Mucosa of gallbladder (tissue), 1 donor: ENCODE measurements at places on chromosomes 12 and 14. TPM values are rescaled to one million over a fixed set of nuclear protein-coding genes. Genes with fewer than 3 reads are reported as not detected.

DNA sequence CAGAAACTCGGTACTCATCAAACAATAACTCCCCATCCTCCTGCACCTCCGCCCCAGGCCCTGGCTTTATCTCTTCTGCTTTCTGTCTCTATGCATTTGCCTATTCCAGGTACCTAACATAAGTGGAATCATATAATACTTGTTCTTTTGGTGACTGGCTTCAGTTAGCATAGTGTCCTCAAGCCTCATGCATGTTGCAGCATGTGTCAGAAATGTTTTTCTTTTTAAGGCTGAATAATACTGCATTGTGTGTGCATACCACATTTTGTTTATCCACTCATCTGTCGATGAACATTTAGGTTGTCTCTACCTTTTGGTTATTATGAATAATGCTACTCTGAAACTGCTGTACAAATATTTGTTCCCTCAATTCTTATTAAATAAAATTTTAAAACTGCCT is 117.1 kb downstream of the KICS2 start:
- DNase-seq: no peak

DNA sequence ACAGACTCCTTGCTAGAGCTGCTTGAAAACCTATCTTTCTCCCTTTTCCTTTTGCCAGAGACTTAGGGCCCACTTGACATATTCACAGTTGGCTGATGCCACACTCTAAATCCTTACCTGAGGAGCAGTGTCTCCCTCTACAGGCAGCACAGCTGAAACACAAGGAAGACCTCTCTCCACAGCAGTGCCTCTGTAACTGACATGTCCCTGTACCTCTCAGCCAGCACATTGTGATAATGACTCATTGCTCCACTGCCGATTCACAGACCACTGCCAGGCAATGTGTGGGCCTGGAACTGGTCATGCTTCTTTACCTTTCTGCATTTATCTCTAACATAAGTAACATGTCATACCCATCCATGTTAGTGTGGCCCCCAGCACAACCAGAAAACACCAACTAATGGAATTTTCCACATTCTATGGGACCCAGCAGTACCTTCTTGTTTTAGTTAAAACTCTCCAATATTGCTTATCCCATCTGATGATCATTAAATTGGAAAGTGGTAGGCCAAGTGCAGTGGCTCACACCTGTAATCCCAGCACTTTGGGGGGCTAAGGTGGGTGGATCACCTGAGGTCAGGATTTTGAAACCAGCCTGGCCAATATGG is 56.5 kb downstream of the GTF2A1 start:
- DNase-seq: peak; percentile 63

- no peak for DNase-seq
These were observed 36.8 kb upstream of the CNTN1 start for GRCh38 chr12:40655451-40655850.

DNA sequence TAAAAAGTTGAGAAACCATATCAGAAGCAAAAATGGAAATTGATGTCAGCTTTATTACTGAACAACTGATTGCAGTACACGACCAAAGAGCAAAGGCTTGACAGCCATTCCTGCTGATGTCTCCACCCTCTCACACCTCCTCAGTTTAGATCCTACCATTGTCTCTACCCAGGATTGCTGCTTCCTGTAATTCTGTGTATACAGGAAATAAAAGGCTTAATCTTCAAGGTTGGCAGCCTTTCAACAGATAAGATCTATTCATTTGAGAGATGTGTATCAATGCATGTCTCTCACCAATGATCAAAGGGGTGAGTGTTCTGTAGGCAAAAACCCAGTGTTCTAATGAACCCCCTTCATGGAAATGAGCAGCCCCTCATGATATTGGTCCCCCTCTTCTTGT is 27.0 kb downstream of the SLCO1C1 start:
- DNase-seq: no peak

- peak; percentile 14 for DNase-seq
These were observed 304.8 kb upstream of the OR4E1 start for GRCh38 chr14:21978184-21978998.

- DNase-seq: no peak
These were observed 71.0 kb downstream of the ESRRB start for GRCh38 chr14:76446921-76447320.

- no peak for DNase-seq
These were observed 11.7 kb upstream of the ASB8 start for GRCh38 chr12:48169011-48169410.

The FLRT2 gene
- total RNA-seq: 20.5 TPM

The CEP170B gene
- total RNA-seq: 95.6 TPM

The PZP gene
- 0.12 TPM for total RNA-seq
